ENCODE measurements at places on chromosomes 4 and X. TPM values are rescaled to one million over a fixed set of nuclear protein-coding genes. Genes with fewer than 3 reads are reported as not detected.

Gene STPG2
- not detected for total RNA-seq

Gene ASB12
- total RNA-seq, result 0.34 TPM

Gene P2RY8
- 0.43 TPM for total RNA-seq

Gene UBA6
- 45.0 TPM for total RNA-seq

Gene PLK4
- 7.8 TPM for total RNA-seq

Gene CXorf49
- total RNA-seq, result not detected

Gene CXCL10
- total RNA-seq, result 2.5 TPM

Gene RASGEF1B
- total RNA-seq, result 13.5 TPM

DNA sequence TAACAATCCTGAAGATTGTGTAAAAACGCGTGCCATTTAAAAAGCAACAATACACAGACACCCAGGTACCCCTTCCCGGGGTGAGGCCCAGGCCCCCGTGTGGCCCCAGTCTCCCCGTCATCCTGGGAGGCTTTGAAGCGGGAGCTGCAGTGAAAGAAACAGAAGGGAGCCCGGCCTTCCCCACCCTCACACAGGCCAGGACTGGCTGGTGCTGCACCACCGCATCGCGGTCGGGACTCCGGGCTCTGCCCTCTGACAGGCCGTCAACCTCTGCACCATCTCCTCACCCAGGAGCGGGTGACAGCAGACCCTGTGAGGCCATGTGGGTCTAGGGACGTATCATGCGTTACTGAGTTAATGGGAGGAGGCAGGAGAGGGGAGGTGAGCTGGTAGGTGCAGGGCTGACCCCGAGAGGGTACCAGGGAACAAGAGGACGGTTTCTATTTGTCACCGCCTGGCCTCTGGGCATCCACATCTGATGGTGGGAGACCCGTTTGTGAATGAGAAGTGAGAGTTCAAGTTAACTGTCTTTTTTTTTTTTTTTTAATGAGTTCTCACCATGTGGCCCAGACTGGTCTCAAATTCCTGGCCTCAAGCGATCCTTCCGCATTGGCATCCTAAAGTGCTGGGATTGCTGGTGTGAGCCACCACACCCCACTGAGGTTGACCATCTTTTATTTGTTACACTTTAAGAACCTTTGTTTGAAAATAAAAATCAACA lies 27.3 kb downstream of the PIGG start:
- DNase-seq, result no peak

- DNase-seq, result no peak
Measured at GRCh38 chr4:76177709-76178108, 29.5 kb upstream of the NUP54 start.

- no peak for DNase-seq
Measured at GRCh38 chr4:38531141-38531727, 132.8 kb upstream of the KLF3 start.

- DNase-seq, result no peak
Measured at GRCh38 chrX:99192421-99192820, 1217.7 kb downstream of the PCDH19 start.

DNA sequence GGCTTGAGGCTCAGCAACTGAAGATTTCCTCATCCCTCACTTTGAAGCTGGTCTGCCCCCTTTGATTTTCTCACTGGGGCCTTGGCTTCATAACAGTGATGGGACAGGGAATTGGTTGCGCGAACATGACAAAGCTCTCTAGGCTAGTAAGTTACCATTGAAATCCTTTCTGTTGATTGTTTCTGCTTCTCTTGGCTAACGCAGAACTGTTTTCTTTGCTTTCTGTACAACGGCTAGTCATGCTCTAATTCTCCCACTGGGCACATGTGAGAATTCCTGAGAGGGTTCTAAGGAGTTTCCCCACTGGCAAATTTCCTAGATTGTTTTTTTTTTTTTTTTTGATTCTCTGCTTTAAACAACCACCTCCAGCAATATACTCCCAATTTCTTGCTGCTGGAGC lies 738.6 kb downstream of the PCDH7 start:
- DNase-seq, result no peak

GRCh38 chrX:27241981-27242380 lies 221.2 kb downstream of the PPP4R3C start:
- no peak for DNase-seq

- DNase-seq, result no peak
Measured at GRCh38 chr4:182978152-182978827, 61.1 kb upstream of the DCTD start.

- no peak for DNase-seq
Measured at GRCh38 chr4:88517825-88518224, 5.8 kb downstream of the PYURF start.

DNA sequence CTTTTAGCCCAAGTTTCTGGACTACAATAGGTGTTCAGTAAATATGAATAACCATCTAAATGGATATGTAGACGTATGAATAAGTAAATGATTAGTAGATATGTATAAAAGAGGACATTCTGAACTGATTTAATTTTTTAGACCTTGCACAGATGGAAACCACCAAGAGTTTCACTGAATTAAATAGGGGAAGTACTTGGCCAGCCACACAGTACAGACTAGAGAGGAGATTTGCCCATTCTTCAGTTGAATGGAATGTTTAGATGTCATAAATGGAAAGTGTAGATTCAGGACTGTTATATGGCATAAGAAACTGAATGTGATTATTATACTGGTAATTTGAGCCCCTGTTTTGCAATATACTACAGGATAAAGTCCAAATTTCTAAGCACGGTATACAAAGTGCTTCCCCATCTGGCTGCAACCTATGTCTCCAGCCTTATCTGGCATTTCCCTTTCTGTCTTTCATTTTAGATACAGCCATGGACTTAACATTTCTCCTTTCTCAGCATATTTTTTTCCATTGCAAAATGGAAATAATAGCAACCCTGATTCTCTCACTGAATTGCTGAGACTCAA lies 137.8 kb upstream of the HS3ST1 start:
- no peak for DNase-seq

GRCh38 chrX:102767287-102767686 lies 46.7 kb downstream of the GPRASP3 start:
- DNase-seq, result no peak

GRCh38 chr4:80313627-80314026 lies 21.9 kb upstream of the CFAP299 start:
- DNase-seq, result no peak

Data from left colon (tissue), 2 donors.